ENCODE measurements at places on chromosomes 7 and 10.

DNA sequence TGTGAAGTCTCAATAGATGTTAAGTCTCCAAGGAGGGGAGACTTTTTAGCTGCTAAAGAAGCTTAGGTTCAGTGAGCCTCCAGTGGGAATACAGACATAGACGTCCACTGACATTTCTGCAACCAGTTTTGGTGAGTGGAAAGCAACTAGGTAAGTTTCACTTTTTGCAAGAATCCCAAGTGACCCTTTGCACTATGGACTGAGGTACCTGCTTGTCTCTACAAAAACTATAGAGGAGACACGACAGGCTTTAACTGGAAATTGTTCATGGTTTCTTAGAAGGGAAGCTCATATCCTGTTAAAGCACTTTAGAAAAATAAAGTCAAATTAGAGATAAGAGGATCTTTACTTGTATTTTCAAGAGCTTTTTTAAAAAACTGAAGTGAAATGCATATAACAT lies 38.6 kb downstream of the GBF1 start:
- DNase-seq: no peak

DNA sequence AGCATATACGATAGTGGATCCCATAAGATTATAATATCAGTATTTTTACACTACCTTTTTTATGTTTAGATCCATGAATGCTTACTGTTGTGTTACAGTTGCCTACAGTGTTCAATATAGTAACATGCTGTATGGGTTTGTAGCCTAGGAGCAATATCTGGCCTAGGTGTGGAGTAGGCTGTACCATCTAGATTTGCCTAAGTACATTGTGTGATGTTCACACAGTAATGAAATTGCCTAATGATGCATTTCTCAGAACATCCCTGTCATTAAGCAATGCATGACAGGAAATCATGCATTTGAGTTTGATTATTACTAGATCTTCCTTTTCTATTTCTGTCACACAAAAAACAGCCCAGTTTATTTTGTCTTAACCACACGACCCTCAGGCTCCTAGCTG lies 14.5 kb downstream of the CBX3 start:
- DNase-seq: no peak

GRCh38 chr10:101224910-101225823 lies 4.1 kb downstream of the LBX1 start:
- no peak for DNase-seq

DNA sequence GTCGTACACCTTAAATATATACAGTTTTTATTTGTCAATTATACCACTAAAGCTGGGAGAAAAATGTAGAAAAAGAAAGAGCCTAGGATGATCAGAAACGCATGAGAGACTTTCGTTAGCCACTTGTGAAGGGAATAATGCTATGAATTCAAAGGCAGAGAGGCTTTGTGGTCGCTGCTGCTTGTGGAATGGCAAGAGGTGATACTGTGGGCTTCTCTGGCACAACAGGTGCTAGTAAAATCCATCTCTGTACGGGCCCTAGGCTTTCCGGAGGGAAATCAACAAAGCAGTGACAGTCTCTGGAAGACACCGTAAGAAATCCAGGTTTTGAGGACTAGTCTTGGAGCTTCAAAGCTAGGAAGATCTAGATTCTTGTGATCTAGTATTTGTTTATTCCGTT lies 52.6 kb downstream of the LRRC72 start:
- DNase-seq: no peak

DNA sequence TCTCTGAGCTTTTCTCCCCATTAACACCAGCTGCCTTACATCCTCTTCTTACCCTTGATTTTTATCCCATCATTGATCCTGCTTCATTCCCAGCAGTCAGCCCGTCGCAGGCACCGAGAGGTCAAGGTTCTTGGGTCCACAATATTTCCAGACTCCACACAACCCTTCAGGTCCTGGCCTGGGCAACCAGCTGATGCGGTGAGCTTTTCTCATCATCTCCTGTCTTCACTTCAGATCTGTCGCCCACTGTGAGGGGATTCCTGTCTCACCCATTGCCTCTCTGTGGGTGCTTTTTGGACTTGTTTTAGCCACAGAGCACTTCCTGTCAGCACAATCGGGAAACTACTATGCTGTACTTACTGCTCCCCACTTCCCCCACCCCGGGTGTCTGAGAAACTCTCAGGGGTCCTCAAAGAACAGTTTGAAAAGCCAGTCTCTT lies 8.4 kb upstream of the PVRIG start:
- no peak for DNase-seq

- DNase-seq: no peak
Measured at GRCh38 chr7:128299109-128299607, 44.5 kb downstream of the RBM28 start.

DNA sequence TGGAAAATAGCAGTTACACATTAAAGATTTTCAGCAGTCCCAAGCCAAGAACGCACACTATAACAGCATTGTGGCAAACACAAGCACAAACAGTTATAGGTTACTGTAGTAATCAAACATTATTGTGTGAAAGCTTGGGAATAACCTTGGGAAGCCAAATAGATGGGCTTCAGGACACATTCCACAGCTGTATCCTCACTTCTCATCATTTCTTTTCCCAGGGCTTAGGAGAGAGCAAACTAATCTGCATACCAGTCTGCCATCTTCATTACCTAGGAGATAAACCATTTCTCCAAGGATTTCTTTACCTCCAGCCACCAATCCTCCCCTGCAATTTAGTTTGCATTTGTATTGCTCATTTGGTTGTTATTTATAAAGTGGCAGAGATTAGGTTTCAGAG lies 352.4 kb downstream of the SH2D4B start:
- DNase-seq: no peak

GRCh38 chr10:191703-192518 lies 56.7 kb downstream of the ZMYND11 start:
- DNase-seq: no peak

- no peak for DNase-seq
Measured at GRCh38 chr7:20229081-20229480, 11.9 kb upstream of the MACC1 start.

DNA sequence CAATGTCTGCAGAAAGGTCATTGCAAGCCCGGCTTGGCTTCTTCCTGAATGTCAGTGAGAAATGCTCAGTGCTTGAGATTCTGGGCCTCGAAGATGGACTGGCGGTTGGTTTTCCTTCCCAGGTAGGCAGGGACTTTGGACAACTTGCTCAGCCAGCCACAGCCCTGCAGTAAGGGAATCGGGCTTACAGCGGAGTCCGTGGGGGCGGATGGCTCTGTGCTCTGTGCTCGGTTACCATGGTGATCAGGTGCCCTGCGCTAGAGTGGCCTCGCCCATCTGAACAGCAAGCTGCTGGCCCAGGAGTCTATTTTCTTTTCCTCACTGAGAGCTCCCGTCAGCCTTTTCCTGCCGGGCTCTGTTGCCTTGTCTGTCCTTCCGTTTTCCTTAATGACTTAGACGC lies 77.8 kb upstream of the SH2B2 start:
- no peak for DNase-seq

Measured in NCI-H1694 (cell line).